AG08395 (cell line): ENCODE measurements at places on chromosomes 7 and 10.

DNA sequence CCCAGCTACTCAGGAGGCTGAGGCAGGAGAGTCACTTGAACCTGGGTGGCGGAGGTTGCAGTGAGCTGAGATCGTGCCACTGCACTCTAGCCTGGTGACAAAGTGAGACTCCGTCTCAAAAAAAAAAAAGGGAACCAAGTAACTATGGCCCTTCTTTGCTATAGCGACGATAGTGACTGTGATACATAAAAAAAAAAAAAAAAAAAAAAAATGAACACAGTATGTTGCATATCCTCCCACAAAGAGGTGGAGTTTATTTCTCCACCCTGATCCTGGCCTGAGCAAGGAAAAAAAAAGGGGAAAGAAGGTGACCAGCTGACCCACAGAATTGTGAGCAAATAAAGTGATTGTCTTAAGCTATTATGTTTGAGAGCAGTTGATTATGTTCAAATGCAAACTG lies 42.3 kb upstream of the STEAP1B start:
- DNase-seq: no peak

DNA sequence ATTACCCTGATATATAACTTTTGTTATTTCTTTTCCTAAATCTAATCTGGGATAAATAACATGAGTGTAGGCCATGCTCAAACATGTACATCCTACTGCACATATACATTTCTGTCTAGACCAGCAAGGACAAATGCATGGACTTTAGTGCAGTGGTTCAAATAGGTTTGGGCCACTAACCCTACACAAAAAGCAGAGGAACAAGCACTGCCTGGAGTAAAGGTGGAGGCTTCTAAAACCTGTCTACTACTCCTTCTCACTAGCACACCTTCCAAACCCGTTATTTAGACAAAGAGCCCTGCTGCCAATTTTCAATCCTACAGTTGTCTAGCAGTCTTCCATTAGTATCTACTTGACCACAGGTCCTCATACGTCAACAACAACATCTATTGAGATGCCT lies 34.8 kb downstream of the SGCE start:
- DNase-seq: no peak

DNA sequence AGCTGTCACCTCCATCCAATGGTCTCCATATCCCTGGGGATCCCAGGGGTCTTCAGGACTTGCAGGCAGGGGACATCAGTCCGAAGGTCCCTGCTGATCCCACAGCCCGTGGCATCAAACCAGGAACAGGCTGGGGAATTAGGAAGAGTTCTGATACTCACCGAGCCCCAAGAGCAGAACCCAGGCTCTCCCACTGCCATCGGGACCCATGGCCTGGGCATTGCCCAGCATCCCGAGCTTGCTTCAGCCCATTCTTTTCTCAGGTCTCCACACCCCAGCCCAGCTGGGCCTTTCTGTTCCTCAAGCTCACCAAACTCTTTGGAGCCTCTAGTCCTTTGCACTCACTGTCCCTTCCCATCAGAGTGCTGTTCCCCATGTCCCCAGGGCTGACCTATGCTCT lies 280.9 kb downstream of the GRID1 start:
- DNase-seq: no peak

- no peak for DNase-seq
These were observed 255.1 kb upstream of the PPP2R2D start for GRCh38 chr10:131645756-131646155.

- no peak for DNase-seq
These were observed 93.0 kb downstream of the EXOC4 start for GRCh38 chr7:133345690-133346421.

GRCh38 chr10:96400465-96400864 lies 41.7 kb upstream of the OPALIN start:
- DNase-seq: peak; percentile 7

DNA sequence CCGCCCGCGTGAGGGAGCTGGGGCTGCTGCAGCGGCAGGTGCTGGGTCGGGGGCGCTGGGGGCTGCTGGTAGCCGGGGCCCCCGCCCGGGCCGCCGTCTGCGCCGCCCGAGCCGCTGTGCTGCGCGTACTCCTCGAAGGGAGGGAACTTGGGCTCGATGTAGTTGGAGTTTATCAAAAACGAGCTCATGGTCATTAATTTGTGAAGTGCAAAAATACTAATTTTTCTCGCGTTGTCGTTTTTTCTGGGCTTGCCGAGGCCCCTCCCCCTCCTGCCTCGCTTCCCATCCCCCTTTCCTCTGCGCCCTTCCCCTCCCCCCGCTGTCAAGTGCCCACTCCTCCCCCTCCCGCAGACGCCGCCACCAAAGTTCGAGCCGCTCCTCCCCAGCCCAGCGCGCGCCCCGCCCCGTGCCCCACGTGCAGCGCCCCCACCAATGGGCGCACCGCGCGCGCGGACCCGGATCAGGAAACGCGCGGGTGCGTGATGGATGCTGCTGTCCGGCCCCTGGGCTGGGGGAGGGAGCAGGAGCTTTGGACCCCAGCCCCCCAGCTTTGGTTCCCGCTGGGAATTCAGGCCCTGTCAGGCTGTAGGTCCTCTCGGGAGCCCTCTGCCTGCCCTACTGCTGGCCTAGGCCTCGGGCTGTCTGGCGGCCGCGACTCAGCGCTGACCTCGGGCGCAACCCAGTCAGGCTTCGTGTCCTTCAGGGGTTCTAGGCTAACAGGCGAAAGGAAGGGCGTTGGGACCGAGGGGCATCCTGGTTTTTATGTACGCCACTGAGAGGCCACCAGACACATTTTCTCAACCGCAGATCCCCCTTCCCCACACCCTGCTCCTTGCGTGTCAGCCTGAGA lies at the start of gene HOXA4:
HOXA4 (minus strand) TSS at position 218 of the 850 bp plus-strand sequence; CDS start at position 194, 24 bp downstream.
- peak; percentile 97 for DNase-seq

DNA sequence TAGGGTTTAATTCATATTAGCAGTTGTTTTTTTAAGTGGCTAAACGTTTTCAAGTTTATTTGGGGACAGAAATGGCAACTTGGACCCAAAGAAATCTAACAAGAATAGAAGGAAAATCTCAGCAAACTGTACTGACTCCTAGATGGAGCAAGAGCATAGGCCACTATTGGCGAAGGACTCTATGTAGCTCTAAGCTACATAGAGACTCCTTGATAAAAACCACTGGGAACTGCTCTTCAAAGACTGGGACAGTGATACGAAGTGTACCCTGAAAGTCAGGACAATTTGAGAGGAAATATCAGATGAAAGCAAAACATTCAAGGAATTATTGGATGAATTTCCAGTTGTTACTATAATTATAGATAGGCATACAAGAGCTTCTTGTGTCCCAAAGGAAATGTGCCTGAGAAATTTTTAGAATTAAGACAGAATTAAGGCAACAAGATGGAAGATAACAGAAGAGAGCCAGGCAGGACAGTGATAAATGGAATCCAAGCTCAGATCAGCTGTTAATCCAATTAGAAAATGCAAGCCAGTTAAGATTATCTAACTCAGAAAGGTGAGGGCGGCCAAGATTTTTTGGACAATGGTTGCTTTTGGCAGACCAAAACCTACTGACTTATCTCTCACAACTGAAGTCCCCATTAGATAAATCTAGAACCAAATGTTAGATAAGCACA lies 103.7 kb upstream of the IFRD1 start:
- no peak for DNase-seq

DNA sequence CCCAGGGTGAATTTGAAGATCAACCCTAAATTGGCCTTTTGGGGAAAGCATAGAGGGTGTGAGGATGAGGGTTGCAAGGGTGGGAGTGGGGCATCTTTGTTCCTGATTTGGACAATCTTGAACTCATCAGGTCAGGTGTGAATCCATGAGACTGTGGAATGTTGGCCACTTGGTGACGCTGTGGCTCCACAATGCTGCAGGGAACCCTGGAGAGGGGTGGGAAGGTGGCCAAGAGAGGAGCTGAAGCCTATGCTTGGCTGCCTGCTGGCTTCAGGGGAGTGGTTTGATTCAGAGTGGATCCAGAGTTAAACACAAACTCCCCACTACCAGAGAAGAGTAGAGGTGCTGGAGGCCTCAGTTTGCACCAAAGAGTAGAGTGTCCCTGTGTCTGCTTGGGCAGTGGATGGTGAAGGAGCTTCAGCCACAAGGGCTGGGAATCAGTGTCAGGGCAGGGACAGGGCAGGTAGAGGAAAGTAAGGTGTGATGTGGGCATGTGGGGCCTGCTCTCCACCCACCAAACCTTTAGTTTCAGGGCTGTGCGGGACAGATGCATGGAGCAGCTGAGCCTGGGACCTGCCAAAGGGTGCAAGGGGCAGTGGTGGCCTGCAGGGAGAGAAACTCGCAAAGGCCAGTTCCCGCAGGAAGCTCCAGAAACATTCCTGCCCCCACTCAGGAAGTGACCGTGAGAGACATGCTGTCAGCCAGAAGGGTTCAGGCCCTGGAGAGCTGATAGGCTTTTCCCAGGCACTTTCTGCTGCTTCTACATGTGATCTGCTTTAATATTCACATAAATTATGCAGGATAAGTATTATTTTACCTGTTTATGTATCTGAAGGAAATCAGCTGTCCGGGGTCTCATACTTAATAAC lies 81.0 kb upstream of the PRSS58 start:
- no peak for DNase-seq

DNA sequence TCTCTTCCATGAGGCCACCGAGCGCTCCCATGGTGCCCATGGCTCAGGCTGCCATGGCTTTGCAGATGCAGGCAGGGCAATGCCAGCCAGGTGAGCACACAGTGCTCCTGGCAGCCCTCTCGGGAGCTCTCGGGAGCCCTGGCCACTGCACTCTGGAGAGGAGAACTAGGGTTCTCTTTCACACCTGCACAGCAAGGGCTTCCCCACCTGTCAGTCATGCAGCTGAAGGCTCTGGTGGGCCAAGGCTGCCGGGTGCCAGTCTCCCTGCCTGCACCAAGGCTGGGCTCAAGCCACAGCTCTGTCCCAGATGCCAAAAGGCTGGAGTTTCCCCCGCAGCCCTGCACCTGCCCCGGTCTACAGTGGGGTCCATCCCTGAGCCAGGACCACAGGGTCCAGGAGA lies 32.6 kb downstream of the NUDT1 start:
- DNase-seq: no peak

GRCh38 chr10:127968659-127969058 lies 61.8 kb downstream of the PTPRE start:
- DNase-seq: no peak
